DND-41 (cell line): ENCODE measurements at places on chromosomes 5 and 9.

DNA sequence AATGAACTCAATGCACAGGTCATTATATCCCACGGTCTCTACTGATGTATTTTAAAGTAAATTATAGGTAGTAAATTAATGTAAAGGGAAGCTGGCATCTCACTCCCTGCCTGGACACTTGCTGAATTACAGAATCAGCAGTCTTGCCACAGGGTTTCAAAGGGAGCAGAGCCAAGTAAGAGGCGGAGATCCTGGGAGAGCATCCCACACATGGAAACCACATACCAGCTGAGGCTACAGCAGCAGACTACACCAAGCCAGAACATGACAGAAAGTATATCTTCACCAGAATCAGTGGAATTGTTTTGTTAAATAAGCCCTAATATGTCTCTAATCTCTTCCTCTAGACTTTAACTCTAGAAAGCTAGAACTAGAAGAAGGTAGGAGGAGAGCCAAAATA lies 1689.2 kb upstream of the WWC1 start:
- no peaks in the 10 kb centered on the region for H3K27me3 ChIP-seq
- H3K27ac ChIP-seq, result no peak overlapping the region
- DNase-seq, result no peak
- no peaks in the 10 kb centered on the region for H3K36me3 ChIP-seq
- no peaks in the 10 kb centered on the region for H3K4me1 ChIP-seq

GRCh38 chr5:73748510-73749400 lies 122.8 kb downstream of the ARHGEF28 start:
- no peak overlapping the region for H3K4me3 ChIP-seq
- no peaks in the 10 kb centered on the region for H3K4me1 ChIP-seq
- no peaks in the 10 kb centered on the region for H3K36me3 ChIP-seq
- H3K27ac ChIP-seq, result no peak overlapping the region
- no peak for DNase-seq

- H3K4me1 ChIP-seq, result no peaks in the 10 kb centered on the region
- H3K4me3 ChIP-seq, result no peak overlapping the region
- no peaks in the 10 kb centered on the region for H3K36me3 ChIP-seq
- no peak for DNase-seq
- no peak overlapping the region for H3K27ac ChIP-seq
Observed at GRCh38 chr5:89932771-89933181, 476.8 kb downstream of the CETN3 start.

GRCh38 chr9:72312386-72312987 lies 52.5 kb downstream of the ZFAND5 start:
- no peak overlapping the region for H3K4me3 ChIP-seq
- H3K36me3 ChIP-seq, result no peaks in the 10 kb centered on the region
- DNase-seq, result no peak
- peaks cover 2% of the 10 kb centered on the region for H3K27me3 ChIP-seq
- no peaks in the 10 kb centered on the region for H3K4me1 ChIP-seq
- no peak overlapping the region for H3K27ac ChIP-seq

- H3K27ac ChIP-seq, result no peak overlapping the region
- no peaks in the 10 kb centered on the region for H3K27me3 ChIP-seq
- no peaks in the 10 kb centered on the region for H3K36me3 ChIP-seq
Observed at GRCh38 chr5:117682416-117682815, 1107.8 kb upstream of the SEMA6A start.

DNA sequence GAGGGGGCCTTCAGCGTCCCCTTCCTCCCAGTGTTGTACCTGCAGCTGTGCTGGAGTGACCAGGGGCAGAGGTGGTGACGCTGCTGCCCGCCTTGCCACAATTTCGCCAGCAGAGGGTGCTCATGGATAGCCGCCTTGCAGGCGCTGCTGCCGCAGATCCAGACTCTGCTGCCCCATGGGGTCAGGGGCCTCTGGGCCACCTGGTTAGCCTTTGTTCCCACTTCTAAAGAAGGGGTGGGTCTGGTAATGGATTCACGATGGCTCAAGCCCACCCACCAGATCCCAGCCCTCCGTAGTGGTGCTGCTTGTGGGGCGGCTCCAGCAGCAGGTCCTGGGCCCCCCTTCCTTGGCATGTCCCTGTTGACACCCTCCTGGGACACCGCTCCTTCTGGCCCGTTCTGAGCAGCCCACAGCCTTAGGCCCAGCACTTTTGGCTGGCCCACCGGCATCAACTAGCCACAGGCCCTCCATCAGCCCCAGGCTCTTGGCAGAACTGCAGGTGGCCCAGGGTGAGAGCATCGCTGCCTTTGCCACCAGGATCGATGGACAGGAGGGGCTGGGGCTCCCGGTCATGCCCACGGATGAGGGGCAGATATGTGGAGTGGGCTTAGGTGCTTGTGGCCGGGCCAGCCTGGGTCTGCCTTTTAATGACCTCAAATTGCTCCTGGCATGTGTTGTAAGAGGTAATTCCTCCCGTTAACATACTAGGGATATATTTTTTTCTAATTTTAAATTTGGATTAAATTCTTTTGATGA lies 57.2 kb downstream of the COL5A1 start:
- H3K27ac ChIP-seq, result no peak overlapping the region
- H3K27me3 ChIP-seq, result no peaks in the 10 kb centered on the region
- DNase-seq, result peak; percentile 54
- H3K36me3 ChIP-seq, result no peaks in the 10 kb centered on the region

GRCh38 chr9:9645006-9645405 lies 967.8 kb downstream of the PTPRD start:
- DNase-seq, result no peak
- H3K4me1 ChIP-seq, result peaks cover 24% of the 10 kb centered on the region
- H3K27ac ChIP-seq, result no peak overlapping the region
- H3K4me3 ChIP-seq, result no peak overlapping the region
- no peaks in the 10 kb centered on the region for H3K36me3 ChIP-seq
- H3K27me3 ChIP-seq, result no peaks in the 10 kb centered on the region

GRCh38 chr9:2231829-2232228 lies 216.7 kb downstream of the SMARCA2 start:
- H3K4me1 ChIP-seq, result peaks cover 5% of the 10 kb centered on the region; the same call in 1 of the 2 replicates
- no peak overlapping the region for H3K4me3 ChIP-seq
- H3K36me3 ChIP-seq, result no peaks in the 10 kb centered on the region
- no peaks in the 10 kb centered on the region for H3K27me3 ChIP-seq

GRCh38 chr5:123710031-123710430 lies 198.1 kb downstream of the CSNK1G3 start:
- H3K4me3 ChIP-seq, result no peak overlapping the region
- no peaks in the 10 kb centered on the region for H3K36me3 ChIP-seq
- no peak for DNase-seq
- no peaks in the 10 kb centered on the region for H3K27me3 ChIP-seq
- no peak overlapping the region for H3K27ac ChIP-seq

DNA sequence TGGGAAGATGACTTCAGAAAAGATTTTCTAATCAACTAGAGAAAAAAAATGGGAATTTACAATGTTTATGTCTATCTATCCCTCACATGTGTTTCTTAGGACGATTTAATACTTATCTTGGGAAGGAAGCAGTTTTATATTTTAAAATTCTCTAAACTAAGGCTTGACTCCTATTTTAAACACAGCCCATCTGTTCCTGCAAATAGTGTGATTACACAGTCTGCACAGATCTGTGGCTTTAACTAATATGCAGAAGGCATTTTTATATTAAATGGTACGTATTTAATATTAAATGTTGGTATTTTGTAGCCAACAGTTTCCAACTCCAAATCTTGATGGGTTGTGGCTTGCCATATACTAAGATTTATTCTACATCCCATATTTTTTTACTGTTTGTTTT lies 53.2 kb upstream of the EBF1 start:
- DNase-seq, result no peak
- peaks cover 24% of the 10 kb centered on the region for H3K36me3 ChIP-seq
- H3K4me3 ChIP-seq, result no peak overlapping the region
- no peaks in the 10 kb centered on the region for H3K27me3 ChIP-seq
- H3K27ac ChIP-seq, result no peak overlapping the region

- no peaks in the 10 kb centered on the region for H3K4me1 ChIP-seq
- no peak for DNase-seq
- H3K36me3 ChIP-seq, result no peaks in the 10 kb centered on the region
- no peak overlapping the region for H3K4me3 ChIP-seq
Observed at GRCh38 chr5:158154226-158155005, 295.5 kb upstream of the CLINT1 start.

GRCh38 chr5:37876943-37877342 lies 37.1 kb upstream of the GDNF start:
- H3K4me1 ChIP-seq, result no peaks in the 10 kb centered on the region
- H3K4me3 ChIP-seq, result no peak overlapping the region
- no peaks in the 10 kb centered on the region for H3K27me3 ChIP-seq

DNA sequence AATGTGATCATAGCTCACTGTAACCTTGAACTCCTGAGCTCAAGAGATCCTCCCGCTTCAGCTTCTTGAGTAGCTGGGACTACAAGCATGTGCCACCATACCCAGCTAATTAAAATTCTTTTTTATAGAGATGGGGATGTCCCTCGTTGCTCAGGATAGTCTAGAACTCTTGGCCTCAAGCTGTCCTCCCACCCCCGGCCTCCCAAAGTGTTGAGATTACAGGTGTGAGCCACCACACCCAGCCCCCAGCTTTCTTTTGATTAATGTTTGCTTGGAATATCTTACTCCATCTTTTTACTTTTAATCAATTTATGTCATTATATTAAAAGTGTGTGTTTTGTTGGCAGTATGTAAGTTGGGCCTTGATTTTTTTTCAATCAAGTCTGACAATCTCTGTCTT lies 59.4 kb upstream of the EXOC3 start:
- no peaks in the 10 kb centered on the region for H3K36me3 ChIP-seq
- no peak overlapping the region for H3K27ac ChIP-seq
- DNase-seq, result no peak
- no peak overlapping the region for H3K4me3 ChIP-seq

DNA sequence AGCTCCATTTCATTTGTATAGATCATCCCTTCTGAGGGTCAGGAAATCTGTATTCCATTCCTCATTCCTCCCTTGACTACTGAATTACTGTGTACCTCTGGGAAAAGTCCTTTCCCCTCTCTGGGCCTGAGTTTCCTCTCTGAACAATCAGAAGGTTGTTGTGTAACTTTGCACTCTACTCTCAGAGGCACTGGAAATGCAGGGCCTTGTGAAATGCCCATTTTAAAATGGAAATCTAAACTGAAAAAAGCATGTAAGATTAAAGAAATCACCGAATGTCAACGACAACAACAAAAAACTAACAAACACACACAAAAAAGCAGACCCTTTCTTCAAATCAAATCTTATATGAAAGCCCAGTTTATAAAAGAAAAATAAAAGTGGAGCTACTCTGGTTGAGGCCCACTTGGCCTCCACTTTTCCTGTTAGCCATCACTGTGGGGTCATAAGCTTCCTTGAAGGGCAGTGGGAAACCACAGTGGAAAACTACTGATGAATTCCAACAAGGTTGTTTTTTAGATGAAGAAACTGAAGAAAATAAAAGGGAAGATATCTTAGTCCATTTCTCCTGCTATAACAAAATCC lies 21.6 kb upstream of the GRPEL2 start:
- no peaks in the 10 kb centered on the region for H3K4me1 ChIP-seq
- no peaks in the 10 kb centered on the region for H3K27me3 ChIP-seq
- no peak for DNase-seq
- H3K4me3 ChIP-seq, result no peak overlapping the region

GRCh38 chr5:115544043-115544435 lies 536 bp downstream of the FEM1C start:
- peak; percentile 63 for DNase-seq
- H3K4me3 ChIP-seq, result peak overlapping the region; percentile 84
- peaks cover 45% of the 10 kb centered on the region for H3K36me3 ChIP-seq
- H3K4me1 ChIP-seq, result peaks cover 52% of the 10 kb centered on the region
- peak overlapping the region; percentile 86 for H3K27ac ChIP-seq
- no peaks in the 10 kb centered on the region for H3K27me3 ChIP-seq

- H3K36me3 ChIP-seq, result no peaks in the 10 kb centered on the region
- H3K4me1 ChIP-seq, result no peaks in the 10 kb centered on the region
- H3K27me3 ChIP-seq, result no peaks in the 10 kb centered on the region
- no peak overlapping the region for H3K4me3 ChIP-seq
- H3K27ac ChIP-seq, result no peak overlapping the region
Observed at GRCh38 chr9:26685818-26686217, 206.8 kb downstream of the CAAP1 start.

GRCh38 chr5:43401827-43402226 lies 10.4 kb downstream of the CCL28 start:
- no peak overlapping the region for H3K4me3 ChIP-seq
- no peaks in the 10 kb centered on the region for H3K4me1 ChIP-seq
- H3K27ac ChIP-seq, result no peak overlapping the region
- H3K36me3 ChIP-seq, result no peaks in the 10 kb centered on the region
- H3K27me3 ChIP-seq, result no peaks in the 10 kb centered on the region

DNA sequence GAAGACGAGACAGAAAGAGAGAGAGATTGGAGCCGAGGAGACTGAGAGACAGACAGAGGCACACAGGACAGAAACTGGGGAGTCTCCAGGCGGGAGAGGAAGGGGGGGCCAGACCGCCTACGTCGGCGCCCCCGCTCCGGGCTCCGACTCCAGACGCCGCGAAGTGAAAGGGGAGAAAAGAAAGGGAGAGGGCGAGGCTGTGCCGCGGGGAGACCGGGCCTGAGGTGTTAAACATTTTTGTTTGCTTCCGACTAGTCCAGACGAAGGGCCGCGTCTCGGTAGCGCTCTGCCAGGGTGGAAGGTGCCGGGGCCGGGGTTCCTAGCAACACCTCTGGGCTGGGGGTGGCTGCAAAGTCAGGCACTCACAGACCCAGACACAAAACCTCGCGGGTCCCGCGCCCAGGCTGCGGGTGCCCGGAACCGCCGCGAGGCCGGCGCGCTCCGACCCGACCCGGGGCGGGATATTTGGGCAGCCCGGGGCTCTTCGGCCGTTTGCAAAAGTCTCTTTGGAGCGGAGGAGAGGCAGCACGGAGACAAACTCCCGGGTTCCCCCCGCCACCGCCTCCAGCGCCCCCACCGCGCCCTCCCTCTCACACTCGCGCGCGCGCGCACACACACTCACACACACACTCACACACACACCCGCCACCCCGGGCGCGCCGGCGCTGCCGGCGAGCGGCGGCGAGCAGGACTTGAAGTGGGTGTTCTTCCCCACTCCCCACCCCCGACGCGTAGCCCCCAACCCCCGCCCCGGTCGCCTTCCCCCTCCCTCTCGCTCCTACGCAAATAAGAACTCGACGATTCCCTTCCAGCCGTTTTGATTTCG lies 626 bp upstream of the FST start:
- no peak for DNase-seq
- H3K4me1 ChIP-seq, result no peaks in the 10 kb centered on the region
- H3K4me3 ChIP-seq, result no peak overlapping the region
- H3K27me3 ChIP-seq, result peaks cover 4% of the 10 kb centered on the region
- no peak overlapping the region for H3K27ac ChIP-seq
